ENCODE measurements at places on chromosomes 7 and 10.

DNA sequence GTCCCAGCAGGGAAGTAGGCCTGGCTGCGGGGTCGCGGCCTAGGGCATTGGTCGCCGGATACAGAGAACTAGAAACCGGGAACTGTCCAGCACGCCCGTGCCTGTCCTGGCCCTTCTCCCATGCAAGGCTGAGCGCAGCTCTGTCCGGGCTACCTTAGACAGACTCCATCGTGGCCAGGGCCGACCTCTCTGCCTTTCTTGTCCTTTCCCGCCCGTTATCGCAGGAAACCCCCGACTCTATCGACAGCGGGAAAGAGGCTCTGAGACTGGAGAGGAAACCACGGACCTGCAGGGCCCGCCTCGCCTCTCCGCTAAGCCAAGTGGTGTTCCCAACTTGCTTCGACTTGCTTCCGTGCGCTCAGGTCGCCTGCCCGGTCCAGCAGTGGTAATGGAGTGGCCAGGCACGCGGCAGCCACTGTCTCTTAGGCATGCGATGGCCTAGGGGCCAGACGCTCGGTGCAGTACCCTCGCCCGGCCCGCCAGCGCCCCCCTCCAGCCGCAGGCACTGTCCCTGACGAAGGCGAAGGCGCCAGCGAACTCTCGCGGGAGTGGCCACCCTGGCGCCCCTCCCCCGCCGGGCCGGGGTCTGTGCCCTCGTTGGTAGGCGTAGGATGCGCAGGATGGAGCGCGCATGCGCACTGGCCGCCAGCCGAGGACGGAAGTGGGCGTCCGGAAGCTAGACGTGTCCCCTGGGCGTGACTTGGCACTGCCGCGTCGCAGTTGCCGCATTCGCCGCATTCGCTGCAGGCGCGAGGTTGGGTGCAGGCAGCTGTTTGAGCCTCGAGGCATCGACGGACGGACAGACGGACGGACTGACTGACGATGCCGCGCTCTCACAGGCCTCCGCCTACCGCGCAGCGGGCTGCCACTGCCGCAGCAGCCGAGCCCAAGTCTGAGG lies 54.4 kb downstream of the MCMBP start:
- no peak for DNase-seq

DNA sequence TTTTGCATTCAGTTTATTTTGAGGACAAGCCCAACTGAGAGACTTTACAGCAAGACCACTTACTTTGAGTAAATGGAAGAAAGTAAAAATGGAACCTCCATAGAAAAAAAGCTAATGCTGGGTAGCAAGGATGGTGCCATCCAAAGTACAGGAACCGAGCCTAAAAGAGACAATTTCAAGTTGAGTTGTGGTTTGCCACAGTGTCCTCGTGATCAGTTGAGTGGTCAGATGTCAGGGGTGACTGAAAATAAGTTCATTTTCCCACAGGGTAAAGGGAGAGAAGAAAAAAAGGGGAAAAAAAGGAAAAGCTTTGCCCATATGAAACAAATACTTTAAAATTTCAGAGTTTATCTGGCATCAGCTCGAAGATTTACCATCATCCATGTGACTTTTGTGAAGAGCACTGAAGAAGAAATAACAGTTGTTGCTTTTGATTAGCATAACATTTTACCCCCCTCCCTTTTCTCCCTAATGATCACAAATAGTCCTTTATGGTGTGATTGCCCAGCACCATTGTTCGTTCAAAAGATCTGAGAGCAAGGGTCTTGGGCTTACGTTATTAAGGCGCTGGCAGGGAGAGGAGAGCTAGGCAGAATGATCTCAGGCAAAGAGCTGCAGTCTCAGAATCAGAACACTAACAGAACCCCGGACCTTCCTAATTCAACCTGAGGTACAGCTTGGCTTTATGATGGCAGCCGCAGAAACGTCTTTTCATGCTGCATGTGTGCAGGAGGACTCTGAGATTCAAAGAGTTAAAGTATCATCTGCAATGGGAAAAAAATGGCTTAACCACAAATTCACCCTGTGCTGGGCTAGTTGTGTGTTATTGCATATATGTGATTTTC lies 338.1 kb downstream of the RNLS start:
- no peak for DNase-seq

- DNase-seq = peak; percentile 77
Measured at GRCh38 chr7:45001138-45001694, 1.2 kb downstream of the CCM2 start.

- no peak for DNase-seq
Measured at GRCh38 chr10:4279655-4280054, 494.6 kb upstream of the KLF6 start.

DNA sequence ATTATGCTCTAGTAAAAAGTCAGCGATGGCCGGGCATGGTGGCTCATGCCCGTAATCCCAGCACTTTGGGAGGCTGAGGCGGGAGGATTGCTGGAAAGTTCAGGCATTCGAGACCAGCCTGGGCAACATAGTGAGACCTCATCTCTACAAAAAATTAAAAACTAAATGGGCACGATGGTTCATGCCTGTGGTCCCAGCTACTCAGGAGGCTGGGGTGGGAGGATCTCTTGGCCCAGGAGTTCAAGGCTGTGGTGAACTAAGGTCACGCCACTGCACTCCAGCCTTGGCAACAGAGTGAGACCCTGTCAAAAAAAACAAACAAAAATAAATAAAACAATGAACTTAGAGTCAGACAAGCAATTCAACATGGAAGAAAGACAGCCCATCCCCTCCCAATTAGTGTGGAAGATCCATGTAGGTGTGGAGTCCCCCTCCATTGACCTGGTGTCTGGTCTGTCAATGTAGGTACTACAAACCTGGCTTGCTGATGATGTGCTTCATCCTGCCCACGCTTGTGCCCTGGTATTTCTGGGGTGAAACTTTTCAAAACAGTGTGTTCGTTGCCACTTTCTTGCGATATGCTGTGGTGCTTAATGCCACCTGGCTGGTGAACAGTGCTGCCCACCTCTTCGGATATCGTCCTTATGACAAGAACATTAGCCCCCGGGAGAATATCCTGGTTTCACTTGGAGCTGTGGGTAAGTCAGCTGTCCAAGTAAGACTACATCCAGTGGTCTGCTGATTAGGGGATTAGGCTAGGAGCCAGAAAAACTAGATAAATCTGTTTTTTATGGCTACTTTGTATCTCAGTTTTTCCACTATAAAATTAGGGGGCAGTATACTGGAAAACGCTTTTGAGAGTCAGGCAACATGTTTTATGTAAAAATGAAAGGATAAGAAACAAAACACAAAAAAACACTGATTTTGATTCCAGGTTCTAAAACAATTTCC lies 9.3 kb downstream of the SCD start:
- DNase-seq = no peak

DNA sequence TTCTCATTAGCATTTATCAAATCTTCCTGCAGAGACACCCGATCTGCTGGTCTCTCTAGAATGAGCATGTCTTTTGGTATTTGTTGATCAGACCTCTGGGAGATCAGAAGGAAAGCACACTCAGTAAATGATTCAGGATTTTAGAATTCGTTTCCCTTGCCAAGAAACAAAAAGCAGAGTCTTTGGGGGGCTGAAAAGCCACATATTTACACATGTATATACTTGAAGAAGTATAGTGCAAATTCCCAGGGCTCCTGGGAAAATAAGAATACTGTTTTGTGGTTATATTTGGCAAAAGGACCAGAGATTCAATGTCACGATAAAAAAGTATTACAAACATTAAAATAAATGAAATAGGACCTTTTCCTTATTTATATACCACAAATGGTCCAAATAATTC lies 100.2 kb downstream of the AGMO start:
- DNase-seq = no peak

DNA sequence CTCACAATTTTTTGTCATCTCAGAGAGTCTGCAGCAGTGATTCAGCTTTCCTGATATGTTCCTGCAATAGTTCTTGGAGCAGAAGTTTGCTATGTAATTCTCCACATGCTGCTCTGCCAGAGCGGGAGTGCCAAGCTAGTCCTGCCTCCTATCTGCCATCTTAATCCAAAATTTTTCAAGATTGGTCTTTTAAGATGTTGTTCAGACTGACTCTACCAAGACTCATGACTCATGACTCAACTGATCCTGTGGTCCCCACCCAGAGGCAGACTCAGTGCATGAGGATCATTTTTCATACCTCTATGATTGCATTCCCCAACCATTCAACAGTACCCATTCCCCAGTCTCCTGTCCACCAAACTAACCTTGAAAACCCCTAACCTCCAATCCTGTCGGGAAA lies 470.8 kb downstream of the INHBA start:
- DNase-seq = no peak

DNA sequence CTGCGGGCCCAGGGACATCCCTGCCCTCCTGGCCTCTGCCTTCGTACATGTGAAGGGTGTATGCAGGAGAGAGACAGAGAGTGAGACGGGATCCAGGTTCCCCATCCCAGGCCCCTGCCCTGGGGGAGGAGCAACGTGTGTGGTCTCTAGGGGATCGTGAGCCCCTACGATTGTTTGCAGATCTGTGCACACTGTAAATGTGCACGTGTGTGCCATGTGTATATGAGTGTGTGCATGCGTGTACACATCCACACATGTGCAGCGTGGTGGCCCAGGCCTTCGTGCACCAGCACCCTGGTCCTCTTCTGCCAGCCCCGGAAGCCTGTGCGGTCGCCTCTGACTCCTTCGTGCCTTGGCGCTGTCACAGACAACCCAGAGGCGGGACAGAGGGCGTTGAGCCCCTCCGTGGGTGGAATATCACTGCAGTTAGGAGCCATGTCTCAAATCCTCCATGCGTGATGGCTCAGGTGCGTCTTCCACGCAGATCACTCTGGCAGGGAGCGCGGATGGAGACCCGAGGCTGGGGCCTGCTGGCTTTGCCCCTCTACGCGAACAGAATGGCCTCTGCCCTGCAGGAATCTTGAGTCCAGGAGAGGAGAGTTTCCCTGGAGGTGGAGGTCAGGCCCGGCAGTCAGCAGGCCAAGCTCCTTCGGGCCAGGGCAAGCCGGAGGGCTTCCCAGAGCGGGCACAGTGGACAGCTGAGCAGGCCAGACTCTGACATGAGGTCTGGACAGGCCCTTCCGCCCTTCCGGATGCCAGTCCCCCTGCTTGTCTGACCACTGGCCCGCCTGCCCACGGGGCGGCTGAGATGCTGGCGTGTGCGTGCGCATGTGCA lies 97.5 kb downstream of the UNCX start:
- DNase-seq = no peak

DNA sequence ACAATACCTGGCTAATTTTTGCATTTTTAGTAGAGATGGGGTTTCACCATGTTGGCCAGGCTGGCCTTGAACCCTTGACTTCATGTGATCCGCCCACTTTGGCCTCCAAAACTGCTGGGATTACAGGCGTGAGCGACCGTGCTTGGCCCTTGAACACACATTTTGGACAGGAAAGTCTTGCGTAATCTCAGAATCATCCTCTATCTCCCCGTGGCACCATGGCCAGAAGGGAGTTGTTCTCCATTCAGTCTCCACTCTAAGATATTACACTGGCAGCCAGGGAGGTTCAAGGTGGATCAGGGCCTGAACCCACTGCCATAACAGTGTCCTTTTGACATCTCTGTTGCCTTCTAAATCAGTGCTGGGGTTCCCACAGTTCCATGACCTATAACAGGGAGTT lies 29.2 kb upstream of the GALNTL5 start:
- no peak for DNase-seq

GRCh38 chr10:133442967-133443924 lies 10.5 kb upstream of the SCART1 start:
- DNase-seq = no peak

DNA sequence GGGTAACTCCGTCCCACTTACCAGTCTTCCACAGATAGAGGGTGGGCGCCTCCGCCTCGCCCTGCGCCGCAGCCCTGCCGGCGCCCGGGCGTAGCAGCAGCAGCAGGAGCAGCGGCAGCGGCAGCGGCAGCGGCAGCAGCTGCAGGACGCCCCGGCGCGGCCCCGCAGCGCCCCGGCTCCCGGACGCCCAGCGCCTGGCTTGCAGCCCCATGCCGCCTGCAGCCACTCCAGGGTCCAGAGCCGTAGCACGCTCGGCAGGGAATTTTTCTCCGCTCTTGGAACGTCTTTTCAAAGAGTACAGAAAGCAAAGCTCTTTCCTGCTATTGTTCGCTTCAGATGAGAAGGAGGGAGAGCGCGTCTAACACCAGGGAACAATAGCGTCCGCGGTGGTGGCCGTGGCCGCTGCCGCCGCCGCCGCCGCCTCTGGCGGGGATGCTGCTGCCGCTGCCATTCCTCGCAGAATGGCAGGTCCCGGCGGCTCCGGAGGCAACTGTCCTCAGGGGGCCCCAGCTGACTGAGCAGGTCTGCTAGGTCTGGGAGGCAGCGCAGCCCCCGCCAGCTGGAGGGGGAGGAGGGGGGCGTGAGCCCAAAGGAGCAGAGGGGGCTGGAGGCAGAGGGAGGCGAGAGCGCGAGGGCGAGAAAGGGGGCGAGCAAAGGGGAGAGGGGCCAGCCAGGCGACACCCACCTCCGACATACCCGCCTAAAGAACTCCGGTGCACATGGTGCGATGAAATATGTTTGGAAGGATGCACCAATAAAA lies at the start of gene THSD7A:
Gene THSD7A, minus strand, starts transcription at position 463 of the 760 bp plus-strand sequence. Its CDS starts 252 bp downstream, at position 211.
- DNase-seq = peak; percentile 50

DNA sequence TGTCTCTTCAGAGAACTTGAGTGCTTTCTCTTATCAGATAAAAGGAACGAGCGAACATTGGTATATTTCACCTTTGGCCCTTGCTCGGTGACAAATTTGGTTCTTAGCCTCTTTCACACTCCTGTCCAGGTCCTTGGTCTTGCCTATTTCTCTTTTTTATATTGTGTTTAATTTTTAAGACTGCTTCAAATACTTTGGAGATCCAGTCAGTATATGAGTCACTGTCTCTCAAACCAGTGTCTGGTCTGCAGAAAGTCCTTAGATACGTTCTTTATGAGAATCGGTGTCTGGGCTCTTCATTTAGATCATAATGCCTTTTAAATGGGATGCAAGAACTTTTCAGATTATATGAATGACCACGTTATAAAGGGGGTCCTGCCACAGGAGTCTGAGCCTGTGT lies 55.0 kb downstream of the PIK3AP1 start:
- DNase-seq = no peak

GRCh38 chr10:110361800-110362456 lies 57.2 kb upstream of the SMNDC1 start:
- no peak for DNase-seq

- DNase-seq = no peak
Measured at GRCh38 chr7:156080596-156080995, 268.3 kb upstream of the SHH start.

DNA sequence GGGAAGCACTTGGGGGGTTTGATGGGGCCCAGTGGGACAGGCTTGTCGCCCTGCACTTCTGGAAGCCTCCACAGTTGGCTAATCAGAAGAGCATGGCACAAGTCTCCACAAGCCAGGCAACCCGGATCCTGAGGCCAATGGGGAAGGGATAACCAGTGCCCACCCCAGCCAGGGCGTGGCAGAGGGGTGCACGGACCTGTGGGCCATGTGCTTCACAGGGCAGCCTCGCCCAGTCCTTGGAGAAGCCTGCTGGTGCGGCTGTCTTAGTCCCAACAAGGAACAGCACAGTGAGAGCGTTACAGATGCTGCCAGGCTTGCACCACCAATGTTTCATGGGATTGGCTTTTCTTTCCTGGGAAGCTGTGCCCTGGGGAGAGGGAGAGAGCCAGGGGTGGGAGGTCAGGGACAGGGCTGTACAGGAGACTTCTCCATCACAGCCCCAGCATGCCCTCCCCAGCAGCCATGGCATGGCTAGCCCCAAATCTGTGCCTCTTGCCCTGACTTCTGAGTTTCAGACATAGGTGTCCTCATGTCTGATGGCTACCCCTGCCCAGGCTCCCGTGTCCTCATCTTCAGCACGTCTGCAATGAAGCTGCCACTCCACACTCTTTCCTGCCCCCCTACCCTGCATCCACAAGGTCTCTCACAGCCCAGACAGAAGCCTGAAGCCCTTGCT lies 116.0 kb downstream of the PTPN20 start:
- DNase-seq = no peak

GRCh38 chr7:13508586-13508985 lies 480.9 kb downstream of the ETV1 start:
- no peak for DNase-seq

- no peak for DNase-seq
Measured at GRCh38 chr7:145624618-145625017, 492.0 kb upstream of the CNTNAP2 start.

Measured in NCI-H510A (cell line).